ENCODE measurements at places on chromosomes 6 and 20.

- DNase-seq, result no peak
These were observed at the start of gene TTBK1 for GRCh38 chr6:43242908-43243663. Gene TTBK1 (plus strand): TSS chr6:43243481. CDS start chr6:43246661, 3,180 bp downstream.

DNA sequence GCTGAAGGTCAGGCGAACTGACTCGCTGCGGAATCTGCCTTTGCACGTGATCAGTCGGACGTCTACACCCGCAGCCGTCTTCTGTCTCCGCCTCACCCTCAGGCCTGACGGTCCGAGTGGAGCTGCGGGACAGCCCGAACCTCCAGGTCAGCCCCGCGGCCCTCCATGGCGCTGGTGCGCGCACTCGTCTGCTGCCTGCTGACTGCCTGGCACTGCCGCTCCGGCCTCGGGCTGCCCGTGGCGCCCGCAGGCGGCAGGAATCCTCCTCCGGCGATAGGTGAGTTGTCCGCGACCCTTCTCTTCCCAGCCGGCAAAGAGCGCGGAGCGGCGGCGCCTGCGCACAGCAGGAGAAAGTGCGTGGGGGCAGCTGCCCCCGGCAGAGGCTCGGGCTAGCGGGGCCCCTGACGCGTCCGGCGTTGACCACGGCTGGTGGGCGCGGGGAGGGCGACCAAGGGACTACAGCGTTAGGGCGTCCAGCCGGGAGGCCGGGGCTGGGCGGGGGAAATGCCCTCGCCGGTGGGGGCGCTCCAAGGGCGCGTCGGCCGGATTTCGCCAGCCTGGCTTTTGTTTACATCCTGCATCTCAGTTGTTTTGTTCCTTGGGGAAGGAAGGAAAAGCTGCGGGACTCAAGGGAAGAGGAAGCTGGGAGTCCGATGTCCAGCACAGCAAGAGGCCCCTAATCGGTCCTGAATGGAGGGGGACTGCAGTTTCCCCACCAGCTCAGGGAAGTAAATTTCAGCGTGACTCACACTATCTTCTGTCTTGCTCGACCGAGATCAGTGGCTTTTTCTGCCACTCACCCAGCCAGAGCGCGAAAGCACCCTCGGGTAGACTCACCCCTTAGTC is at the start of gene SMPDL3A:
SMPDL3A (plus strand) TSS at position 77 of the 846 bp plus-strand sequence; CDS start at position 166, 89 bp downstream.
- DNase-seq, result no peak

GRCh38 chr20:48238781-48239180 is 453.5 kb upstream of the SULF2 start:
- no peak for DNase-seq

- DNase-seq, result no peak
These were observed 125.5 kb downstream of the PHACTR1 start for GRCh38 chr6:12842114-12842513.

GRCh38 chr6:114304304-114304887 is 38.4 kb downstream of the HS3ST5 start:
- DNase-seq, result no peak

DNA sequence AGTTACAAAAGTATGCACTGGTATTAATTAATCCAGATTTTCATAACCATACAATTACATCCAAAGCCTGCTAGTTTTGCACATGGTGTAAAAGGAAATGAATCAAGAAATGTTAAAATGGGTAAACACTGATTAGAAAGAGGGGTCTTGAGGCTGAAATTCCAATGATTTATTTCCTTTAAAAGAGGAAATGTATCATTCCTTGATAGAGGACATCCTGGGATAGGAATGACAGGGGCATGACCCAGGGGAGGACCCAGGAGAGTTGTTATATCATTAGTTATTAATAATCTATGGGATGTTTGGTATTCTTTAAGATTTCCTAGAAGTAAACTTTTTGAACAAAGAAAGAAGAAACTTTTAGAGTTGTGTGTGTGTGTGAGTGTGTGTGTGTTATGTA is 18.2 kb downstream of the AK9 start:
- DNase-seq, result no peak

- DNase-seq, result no peak
These were observed 100.7 kb upstream of the HMGN3 start for GRCh38 chr6:79335133-79335674.

GRCh38 chr6:150313781-150314180 is 55.0 kb upstream of the IYD start:
- no peak for DNase-seq

GRCh38 chr6:25407431-25407830 is 128.3 kb downstream of the CARMIL1 start:
- no peak for DNase-seq

GRCh38 chr6:8113131-8113654 is 10.8 kb upstream of the EEF1E1 start:
- no peak for DNase-seq

DNA sequence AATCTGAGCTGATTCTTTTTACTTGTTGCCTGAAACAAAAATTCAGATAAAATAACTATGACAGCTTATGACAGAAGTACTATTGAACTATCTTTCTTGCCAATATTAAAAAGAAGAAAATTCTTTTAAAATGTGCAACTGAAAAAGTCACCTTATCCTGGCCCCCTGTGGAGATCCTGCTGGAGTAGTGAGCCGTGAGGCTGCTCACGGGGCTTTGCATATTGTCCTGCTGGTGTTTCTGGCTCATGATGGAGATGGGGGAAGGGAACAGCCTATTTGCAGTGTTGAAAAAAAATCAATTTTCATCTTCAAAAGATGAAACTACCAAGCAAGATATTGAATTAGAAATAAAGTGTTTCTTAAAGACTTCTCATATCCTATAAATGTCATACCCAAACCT is 216.0 kb downstream of the SAMD5 start:
- no peak for DNase-seq

- no peak for DNase-seq
These were observed 1285.8 kb upstream of the CITED2 start for GRCh38 chr6:140660295-140660694.

DNA sequence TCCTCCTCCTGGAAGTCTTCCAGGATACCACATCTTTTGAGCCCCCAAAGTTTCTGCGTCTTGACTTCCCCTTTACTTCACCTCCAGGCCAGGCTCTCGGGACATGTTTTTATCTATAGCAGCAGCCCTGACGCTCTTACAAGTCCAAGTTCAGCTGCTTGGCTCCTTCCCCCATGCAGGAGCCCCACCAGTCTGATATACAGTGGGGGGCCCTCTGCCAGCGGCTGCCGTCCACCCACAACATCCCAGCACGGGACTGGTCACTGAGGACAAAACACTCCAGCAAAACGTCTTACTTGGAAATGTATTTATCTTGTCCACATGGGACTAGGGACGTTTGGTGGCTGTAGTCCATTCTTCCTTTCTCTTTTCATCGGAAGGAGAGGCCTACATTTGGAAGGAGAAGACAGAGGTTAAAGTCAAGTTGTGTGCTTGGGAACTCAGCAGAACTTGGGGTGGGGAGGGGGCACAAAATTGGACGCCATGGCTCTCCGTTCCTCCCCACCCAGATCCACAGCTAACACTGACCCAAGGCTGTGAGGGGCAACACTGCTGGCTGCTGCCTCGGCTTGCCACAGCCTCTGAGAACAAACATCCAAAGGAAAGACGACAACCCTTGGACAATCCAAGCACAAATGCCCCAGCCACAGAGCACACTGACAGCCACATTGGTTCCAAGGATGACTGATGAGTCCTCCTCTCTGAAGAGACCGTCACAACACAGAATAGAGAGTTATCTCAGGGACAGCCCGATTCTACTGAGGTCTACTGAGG is 79.2 kb downstream of the PRND start:
- no peak for DNase-seq

DNA sequence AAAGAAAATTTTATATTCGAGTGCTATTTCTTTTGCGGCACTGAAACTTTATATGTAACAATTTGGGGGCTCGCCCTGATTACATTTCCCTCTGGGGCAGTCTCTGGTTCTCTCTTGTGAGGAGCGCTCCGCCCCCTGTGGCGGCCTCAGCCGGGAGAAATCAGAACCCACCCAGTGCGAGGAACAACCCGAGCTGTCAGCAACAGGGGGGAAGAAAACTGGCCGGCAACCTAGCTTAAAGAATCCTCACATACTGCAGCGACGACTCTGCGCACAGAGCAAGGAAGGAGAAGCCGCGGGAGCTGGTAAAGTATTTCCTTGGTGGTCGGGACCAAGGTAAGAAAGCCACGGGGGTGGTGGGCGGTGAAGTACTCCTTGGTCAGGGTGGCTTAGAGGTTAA is 23.9 kb upstream of the SLC52A3 start:
- no peak for DNase-seq

Measured in SIG-M5 (cell line).